Stomach (tissue), 19 donors: ENCODE measurements at places on chromosomes 1 and 21. TPM values are rescaled to one million over a fixed set of nuclear protein-coding genes. Genes with fewer than 3 reads are reported as not detected.

FNDC5 gene
- 1.7 TPM for total RNA-seq

SUSD4 gene
- total RNA-seq: 17.7 TPM

APOBEC4 gene
- not detected for total RNA-seq

KLHDC9 gene
- 2.4 TPM for total RNA-seq

LCE3E gene
- not detected for total RNA-seq

DNA sequence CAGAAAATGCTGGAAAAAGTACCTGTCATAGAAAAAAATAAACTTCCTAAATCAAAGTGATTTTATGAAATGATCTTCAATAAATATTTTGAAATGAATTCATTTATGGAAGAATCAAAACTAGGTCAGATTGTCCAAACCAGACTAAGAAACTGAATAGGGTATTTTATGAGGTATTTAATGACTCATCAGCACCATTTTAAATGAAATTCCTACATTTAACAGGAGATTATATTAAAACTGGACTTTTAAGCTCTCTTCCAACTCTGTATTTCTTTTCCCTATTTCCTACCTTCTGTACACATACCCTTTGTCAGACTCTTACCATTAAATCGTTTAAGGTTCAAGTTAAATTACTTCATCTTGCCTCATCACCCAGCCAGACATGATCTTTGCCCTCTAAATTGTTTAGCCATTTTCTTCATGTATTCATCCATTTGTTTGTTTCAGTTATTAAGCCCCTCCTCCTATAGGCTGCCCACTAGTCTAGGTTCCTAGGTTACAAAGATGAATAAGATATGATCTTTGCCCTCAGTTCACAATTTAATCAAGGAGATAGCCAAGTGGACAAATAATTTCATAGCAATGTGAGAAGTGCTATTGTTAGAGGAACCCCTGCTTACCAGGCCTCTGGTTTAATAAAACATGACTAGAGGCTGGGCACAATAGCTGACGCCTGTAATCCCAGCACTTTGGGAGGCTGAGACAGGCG, 25.0 kb downstream of the TATDN3 start:
- no peaks in the 10 kb centered on the region for H3K27me3 ChIP-seq
- peaks cover 13% of the 10 kb centered on the region for H3K36me3 ChIP-seq
- no peaks in the 10 kb centered on the region for H3K4me1 ChIP-seq
- no peak for DNase-seq
